ENCODE measurements at places on chromosomes 7 and 10.

DNA sequence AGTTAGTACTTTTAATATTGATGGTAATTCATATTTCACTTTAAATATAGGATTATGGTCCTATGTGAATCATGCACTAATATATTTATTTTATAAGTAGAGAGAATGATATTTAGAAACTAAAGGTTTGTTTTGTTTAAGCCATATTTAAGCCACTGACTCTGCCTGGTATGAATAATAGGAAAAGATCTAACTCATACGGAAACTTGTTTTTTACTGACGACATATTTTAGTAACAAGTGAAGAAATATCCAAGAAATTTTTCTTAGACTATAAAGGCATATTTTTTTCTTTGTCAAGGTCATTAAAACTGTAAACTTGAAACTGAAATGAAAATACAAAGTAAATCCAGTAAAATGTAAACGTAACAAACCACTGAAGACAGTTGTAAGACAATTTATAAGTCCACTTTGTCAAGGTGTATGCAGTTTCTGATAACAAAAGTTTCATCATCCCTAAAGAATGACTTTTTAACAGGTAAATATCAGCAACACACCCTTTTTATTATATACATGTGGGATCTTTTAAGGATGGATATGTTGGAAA is 147.1 kb downstream of the PHF14 start:
- DNase-seq, result no peak

- DNase-seq, result no peak
Observed at GRCh38 chr7:132551439-132551838, 24.8 kb downstream of the PLXNA4 start.

- DNase-seq, result no peak
Observed at GRCh38 chr7:132333301-132333700, 243.0 kb downstream of the PLXNA4 start.

GRCh38 chr7:30193336-30193943 is 58.7 kb downstream of the MTURN start:
- DNase-seq, result no peak

DNA sequence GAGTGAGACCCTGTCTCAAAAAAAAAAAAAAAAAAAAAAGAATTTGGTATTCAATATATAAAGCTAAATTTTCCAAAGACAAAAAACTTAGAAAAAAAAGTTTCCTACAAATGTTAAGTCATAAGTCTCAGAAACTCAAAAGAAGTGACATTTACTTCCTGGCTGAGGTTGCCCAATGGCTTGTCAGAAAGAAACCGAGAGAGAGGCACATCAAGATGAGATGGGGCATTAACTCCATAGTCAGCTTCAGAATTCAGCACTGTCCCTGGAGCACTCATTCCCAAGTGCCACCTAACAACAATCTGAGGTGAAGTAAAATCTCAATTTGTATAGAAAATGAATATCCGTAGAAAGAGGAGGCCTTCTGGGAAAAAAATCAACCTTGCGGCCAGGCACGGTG is 6.8 kb upstream of the SPOCK2 start:
- DNase-seq, result no peak

- no peak for DNase-seq
Observed at GRCh38 chr7:2716488-2716887, 28.5 kb downstream of the AMZ1 start.

- no peak for DNase-seq
Observed at GRCh38 chr10:98085238-98085637, 49.2 kb upstream of the R3HCC1L start.

DNA sequence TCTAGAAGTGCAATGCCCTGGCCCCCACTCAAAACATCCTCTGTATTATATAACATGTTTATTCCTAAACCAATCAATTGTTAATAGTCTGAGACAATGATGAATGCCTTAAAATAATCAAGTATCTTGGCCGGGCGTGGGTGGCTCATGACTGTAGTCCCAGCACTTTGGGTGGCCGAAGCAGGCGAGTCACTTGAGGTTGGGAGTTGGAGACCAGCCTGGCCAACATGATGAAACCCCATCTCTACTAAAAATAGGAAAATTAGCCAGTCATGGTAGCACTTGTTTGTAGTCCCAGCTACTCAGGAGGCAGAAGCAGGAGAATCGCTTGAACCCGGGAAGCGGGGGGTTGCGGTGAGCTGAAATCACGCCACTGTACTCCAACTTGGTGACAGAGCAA is 29.4 kb upstream of the CACNA2D1 start:
- no peak for DNase-seq

- no peak for DNase-seq
Observed at GRCh38 chr10:6512182-6512581, 67.9 kb downstream of the PRKCQ start.

- no peak for DNase-seq
Observed at GRCh38 chr7:4073750-4074149, 608.3 kb upstream of the FOXK1 start.

DNA sequence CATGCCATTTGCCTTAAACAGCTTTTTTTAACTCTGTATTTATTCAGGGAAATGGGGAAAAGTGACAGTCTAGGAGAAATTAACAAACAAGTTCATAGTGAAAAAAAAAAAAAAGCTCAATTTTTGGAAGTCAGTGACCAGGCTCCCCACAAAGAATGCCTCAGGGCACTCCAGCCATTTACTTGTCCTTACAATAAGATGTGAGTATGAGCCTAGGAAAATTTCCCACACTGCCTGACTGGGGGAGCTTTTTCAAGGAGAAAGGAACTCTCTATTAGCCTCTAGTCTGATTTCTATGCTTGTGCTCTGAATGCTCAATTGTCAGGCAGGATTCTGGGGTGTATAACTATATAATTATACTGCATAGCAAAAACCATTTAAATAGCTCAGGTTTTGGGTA is 74.9 kb upstream of the NRBF2 start:
- DNase-seq, result no peak

- no peak for DNase-seq
Observed at GRCh38 chr7:139559364-139560105, 36.0 kb downstream of the CLEC2L start.

GRCh38 chr7:134458341-134458805 is 527 bp downstream of the AKR1B1 start:
- DNase-seq, result peak; percentile 30

DNA sequence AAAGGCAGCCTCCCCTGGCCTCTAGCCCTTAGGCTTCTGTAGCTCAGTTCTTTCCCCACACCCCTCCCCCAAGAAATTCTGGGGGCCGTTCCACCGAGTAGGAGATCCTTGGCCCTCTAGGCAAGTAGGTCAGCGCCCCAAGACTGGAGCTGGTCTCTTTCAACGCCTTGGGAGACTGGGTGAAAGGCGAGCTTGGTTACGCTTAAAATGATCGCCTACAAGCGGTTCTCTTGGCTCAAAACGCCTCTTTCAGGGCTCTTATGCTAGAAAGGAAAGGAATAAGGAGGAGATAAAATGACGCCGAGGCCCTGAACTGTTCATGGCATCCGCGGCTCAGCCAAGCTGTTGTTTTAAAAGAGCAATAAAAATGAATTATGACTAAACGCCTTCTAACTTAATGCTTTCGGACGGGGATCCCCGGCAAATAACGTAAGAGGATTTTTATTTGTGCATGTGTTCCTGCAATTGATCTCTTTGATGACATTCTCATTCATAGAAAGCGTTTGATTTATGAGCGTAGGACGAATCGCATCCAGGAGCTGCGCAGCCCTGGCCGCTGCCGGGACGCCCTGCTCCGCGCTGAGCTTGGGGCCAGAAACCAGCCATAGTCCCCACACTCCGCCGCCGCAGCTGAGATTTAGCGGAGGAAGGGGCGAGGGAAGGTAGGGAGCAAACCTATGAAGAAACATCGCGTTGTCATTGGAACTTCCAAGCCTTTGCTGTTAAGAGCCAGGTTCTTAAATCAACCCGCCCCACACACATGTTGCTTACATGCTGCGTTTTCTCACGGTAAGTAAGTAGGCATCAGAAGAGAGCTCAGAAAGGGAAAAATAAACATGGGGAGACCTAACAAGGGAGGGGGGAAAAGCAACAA is 3.0 kb upstream of the HOXA1 start:
- DNase-seq, result no peak

DNA sequence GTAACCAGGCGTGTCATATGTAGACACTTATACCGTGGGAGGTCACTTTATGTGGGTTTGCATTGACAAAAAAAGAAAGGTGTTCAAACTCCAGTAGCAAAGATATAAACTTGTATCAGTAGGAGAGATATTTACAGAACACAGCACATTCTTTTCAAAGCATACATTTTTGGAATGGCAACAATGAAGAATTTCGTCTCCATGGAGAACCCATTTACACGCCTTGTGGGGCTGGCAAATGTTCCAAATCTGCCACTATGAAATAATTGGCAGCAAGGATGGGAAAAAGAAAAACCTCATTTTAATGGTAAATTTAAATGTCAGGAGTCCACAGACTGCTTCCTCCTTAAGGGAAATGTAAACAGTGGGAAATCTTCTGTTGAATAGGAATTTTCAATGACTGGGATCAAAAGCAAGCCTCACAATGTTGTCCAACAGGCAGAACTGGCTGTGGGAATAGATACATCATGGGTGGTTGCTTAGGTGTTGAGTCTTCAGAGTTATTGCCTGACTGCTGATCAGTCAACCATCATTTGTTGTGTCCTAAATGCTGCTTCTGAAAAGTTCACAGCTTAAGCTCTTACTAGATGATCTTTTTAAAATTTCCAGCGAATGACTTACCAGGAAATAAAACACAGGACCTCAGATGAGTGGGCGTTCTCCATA is 256.6 kb upstream of the SEMA3C start:
- no peak for DNase-seq

DNA sequence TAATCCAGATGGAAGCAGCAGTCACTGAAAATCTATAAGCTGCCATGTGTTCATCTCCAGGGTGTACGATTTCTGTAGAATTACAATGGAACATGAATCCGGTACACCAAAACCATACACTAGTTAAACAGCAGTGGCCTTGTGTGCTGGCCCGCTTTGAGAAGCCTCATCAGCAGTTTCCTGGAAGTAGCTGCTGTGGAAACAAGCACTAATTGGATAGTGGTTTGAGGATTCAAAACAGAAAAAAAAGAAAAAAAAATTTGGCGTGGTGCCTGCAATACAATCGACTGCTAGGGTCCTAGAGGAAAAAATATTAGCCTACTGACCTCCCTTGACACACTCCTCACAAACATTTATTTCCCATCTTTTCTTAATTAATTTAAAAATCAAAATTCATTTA is 545.9 kb downstream of the SORCS1 start:
- DNase-seq, result no peak
